CD4-positive, alpha-beta T cell treated with Interleukin-12 subunit alpha and Interleukin-12 subunit beta, for 1 hour (primary cell): ENCODE measurements at places on chromosomes 4 and X.

- peak; percentile 58 for DNase-seq
Measured at GRCh38 chr4:2537011-2537830, 774 bp downstream of the FAM193A start.

DNA sequence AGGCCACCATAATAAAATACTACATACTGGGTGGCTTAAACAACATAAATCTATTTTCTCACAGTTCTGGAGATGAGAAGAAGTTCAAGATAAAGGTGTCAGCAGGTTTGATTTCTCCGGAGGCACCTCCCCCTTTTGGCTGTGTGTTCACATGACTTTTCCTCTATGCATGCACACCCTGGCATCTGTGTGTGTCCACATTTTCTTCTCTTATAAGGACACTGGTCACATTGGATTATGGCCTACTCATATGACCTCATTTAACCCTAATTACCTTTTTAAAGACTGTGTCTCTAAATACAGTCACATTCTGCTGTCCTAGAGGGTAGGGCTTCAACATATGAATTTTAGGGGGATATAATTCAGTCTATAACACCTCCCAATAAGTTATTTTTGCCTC lies 79.8 kb downstream of the DCLK2 start:
- DNase-seq = no peak

GRCh38 chrX:65575022-65575421 lies 40.4 kb upstream of the LAS1L start:
- DNase-seq = no peak

DNA sequence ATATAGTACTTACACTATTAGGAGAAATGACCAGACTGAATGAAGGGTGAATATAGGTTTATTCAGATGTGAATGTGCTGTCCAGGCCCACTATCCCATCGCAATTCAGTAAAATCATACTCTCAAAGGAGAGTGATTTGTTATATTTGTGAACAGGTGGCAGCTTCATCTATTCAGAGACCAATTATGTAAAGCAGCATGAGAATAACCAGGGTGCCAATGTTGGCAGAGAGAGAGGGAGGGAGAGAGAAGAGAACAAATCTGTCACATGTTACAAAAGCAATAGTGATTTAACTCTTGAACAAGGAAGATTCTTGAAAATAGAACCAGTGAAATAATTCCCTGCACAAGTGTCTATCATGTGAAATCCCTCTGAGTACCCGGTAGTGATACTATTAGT lies 38.9 kb upstream of the TLL1 start:
- DNase-seq = no peak

DNA sequence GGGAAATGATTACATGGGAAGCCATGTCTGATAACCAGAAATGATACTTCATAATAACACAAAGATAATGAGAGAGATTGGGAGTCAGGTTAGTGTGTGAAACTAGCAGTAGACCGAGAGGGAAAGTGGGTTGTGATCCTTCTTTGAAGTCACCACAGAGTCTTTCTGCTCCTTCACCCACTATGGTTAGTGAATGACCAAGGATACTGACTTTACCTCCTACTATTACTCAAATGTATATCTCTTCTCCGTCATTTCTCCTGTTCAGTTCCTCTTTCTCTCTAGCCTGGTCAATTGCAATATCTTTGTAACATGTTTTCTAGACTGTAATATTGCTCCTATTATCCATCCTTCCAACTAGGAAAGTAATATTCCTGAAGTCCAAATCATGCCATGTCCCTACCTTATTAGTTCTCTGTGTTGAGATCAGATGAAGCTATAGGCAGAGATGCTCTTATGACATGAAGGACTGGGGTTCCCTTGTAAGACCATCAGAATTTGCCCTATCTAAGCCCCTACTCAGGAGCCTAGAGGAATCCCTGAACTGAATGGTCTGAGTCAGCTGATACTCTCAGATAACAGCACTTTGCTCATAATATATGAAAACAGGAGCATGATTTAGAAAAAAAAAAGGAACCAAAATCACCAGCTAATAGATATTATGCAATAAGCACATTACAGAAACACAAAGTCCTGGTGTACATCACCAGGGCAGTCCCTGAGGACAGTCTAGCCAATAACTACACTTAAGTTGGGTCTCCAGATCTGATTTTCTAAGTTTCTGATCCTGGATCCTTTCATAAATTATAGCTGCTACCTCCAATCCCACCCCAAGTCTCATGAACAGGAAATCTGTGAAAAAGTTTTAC lies 81.2 kb downstream of the SHROOM3 start:
- DNase-seq = no peak

- DNase-seq = no peak
Measured at GRCh38 chrX:33989936-33990335, 142.2 kb downstream of the FAM47A start.

DNA sequence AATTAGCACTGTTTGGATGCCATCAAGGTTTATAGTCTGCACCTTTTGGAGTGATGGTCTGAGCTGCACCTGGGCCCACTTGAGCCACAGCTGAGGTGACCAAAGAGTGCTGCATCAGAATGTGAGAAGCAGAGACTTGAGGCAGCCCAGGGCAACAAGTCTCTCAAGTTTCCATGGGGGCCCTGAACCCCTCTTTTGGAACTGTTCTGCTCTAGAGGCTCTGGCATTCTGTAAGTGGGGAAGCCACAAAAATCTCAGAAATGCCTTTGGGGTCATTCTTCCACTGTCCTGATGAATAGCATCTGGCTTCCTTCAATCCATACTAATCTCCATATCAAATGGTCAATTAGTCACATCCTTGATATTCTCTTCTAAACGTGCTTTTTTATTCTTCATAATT lies 298.4 kb upstream of the MAOA start:
- DNase-seq = no peak

- DNase-seq = no peak
Measured at GRCh38 chr4:166723532-166724140, 510.7 kb downstream of the SPOCK3 start.

- no peak for DNase-seq
Measured at GRCh38 chr4:31009926-31010325, 289.8 kb downstream of the PCDH7 start.

DNA sequence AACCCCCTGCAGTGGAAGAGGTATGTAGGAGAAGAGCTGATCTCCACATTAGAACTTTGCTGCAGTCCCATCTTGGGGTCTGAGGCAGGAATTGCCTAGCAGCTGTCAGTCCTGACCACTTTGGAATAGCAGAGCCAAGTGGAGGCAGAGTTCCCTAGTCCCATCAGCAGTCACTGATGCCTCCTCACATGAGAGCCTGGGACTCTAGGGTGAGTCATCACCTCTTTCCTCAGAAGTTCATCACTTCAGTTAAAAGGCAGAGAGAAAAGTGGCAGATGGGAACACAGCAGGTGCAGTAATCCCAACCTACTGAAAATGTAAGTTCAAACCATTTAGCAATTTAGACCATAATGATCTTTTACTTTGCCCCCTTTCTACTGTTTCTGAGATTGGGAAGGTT lies 73.9 kb upstream of the MED14 start:
- no peak for DNase-seq

GRCh38 chr4:42609051-42609450 lies 47.9 kb downstream of the ATP8A1 start:
- no peak for DNase-seq

- DNase-seq = no peak
Measured at GRCh38 chr4:4424499-4425115, 37.7 kb downstream of the NSG1 start.

- DNase-seq = no peak
Measured at GRCh38 chr4:122479935-122480416, 23.5 kb upstream of the IL2 start.
